ENCODE measurements at places on chromosomes 11 and 22. TPM values are rescaled to one million over a fixed set of nuclear protein-coding genes. Genes with fewer than 3 reads are reported as not detected.

Gene OR2AT4
- total RNA-seq = not detected

Gene PARVG
- 164 TPM for total RNA-seq

Gene VSIG10L2
- total RNA-seq = not detected

Gene HIC2
- total RNA-seq = 4.5 TPM

Gene TTC36
- 0.75 TPM for total RNA-seq
